ENCODE measurements at places on chromosomes 1 and 21.

GRCh38 chr1:208318150-208318734 lies 74.1 kb upstream of the PLXNA2 start:
- DNase-seq = no peak

- DNase-seq = peak; percentile 79
Observed at GRCh38 chr1:167555971-167556714, 2.6 kb upstream of the CREG1 start.

DNA sequence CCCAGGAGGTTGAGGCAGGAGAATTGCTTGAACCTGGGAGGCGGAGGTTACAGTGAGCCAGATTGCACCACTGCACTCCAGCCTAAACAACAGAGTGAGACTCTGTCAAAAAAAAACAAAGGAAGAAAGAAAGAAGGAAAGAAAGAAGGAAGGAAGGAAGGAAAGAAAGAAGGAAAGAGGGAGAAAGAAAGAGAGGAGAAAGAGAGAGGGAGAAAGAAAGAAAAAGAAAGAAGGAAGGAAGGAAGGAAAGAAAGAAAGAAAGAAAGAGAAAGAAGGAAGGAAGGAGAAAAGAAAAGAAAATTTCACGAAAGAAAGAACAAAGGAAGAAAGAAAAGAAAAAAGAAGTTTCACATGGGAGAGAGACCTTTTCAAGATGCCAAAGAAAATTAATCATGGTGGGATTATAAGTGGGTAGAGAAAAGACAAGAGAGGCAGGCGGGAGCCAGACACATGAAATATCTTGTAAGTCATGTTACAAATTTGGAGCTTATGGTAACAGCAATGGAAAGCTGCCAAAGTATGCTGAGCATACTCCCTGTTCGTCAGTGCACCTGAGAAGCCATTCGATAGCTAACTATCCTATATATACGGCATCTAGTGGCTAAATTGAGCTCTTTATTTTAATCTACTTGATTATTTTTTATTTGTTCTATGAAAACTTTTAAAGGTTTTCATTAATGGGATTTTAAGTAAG lies 41.3 kb upstream of the TNFSF4 start:
- DNase-seq = no peak

DNA sequence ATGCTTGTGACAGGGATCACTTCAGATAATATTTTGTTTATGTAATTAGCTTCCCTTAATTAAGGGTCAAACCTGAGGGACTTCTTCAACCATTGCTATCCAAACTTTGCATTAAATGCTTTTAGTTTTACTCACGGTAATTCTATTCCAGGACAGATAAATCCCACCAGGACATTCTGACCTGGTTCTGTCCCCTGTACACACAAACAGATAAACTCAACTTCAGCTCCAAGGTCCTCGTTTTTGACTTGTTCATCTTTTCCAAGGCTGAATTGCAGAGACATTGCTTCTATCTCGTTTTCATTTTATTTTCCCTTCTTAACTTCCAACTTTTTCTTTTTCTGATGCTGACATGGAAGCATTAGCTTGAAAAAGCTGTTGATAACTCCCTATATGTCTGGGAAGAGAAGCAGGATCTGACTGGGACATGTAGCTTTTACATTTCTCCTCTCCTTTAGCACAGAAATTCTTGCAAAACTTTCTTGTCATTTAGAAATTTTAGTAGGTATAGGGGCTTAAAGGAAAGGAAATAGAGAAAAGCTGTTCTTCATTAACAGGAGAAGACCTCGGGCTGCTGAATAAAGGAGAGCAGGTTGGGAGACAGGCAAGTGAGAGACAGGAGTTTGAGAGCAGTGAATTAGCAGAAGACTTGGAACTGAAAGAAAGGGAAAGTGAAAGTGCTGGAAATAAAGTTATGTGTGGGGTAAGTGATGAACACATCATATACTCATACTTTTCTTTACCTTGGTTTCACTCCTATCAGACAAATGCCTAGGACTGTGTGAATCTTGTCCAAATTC lies 231.7 kb upstream of the B3GALT2 start:
- peak; percentile 46 for DNase-seq

GRCh38 chr1:5745800-5746610 lies 246.2 kb downstream of the NPHP4 start:
- DNase-seq = peak; percentile 84

DNA sequence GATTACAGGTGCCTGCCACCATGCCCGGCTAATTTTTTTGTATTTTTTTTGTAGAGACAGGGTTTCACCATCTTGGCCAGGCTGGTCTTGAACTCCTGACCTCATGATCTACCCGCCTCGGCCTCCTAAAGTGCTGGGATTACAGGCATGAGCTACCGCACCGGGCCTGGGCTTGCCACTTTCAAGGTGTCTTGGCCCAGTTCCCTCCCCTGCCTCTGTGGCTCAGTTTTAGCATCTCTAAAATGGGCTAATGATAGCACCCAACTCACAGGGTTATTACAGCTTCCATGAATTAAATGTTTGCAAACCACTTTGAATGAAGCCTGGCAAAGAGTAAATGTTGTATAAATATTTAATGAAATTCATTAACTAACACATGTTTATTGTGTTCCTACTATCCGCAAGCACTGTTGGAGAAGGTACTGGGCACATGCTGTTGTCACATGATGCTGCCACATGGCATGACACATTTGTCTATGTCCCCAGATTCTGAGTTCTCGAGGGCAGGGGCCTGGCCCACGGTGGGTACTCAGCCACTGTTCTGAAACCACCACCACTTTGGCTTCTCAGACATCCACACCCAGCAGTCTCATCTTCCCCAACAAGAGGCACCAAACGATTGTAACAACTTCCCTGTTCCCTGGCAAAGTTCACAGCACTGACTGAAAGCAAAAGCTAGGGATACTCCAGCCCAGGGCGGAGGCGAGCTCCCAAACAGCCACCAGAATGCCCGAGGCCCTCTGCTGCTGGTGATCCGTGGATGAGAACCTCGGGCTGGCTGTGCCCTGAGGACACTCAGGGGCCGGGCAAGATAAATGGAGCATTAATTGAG lies 9.7 kb downstream of the IFFO2 start:
- DNase-seq = peak; percentile 25

- DNase-seq = peak; percentile 53
Observed at GRCh38 chr1:9659328-9659727, 7.8 kb downstream of the PIK3CD start.

GRCh38 chr1:3922201-3922725 lies 22.2 kb upstream of the C1orf174 start:
- DNase-seq = no peak
